ENCODE measurements at places on chromosomes 16 and 17. TPM values are rescaled to one million over a fixed set of nuclear protein-coding genes. Genes with fewer than 3 reads are reported as not detected.

GRCh38 chr17:80955078-80955477 is 36.6 kb upstream of the CHMP6 start:
- DNase-seq, result no peak
- H3K4me3 ChIP-seq, result no peak overlapping the region
- peaks cover 13% of the 10 kb centered on the region for H3K36me3 ChIP-seq
- peaks cover 25% of the 10 kb centered on the region for H3K4me1 ChIP-seq

DNA sequence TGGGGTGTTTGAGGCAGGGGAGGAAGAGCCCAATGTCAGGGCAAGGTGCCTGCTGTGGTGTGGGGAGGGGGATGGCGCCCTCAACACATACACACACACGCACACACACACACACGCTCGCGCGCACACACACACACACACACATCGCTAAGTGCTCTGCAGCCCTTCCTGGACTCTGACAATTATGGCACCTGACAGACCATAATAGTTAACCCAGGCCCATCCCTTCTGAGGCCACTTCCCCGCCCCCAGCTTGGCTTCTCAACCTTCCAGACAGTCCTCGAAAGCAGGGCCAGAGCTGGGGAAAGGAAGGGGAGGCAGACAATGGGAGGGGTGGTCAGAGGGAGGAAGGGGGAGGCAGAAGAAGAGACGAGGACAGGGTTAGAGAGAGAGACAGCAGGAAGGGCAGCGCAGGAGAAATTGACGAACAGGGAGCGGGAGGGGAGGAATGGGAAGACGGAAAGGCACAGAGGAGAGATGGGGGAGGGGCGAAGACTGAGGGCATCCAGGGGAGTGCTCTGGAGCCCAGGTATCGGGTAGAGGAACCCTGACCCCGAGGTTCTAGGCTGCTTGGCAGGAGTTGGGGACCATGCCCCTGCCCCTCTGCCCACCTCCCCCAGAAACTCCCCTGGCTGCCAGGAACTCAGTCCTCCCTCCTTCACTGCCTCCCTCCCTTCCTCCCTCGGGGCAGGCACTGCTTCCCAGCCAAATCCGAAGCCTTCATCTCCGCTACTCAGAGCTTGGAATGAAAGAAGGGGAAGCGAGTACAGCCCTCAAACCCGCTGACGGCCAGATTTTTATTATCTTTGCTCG is 4.0 kb downstream of the SRCIN1 start:
- H3K27ac ChIP-seq, result no peak overlapping the region
- peaks cover 60% of the 10 kb centered on the region for H3K27me3 ChIP-seq
- no peak for DNase-seq
- no peaks in the 10 kb centered on the region for H3K36me3 ChIP-seq

DNA sequence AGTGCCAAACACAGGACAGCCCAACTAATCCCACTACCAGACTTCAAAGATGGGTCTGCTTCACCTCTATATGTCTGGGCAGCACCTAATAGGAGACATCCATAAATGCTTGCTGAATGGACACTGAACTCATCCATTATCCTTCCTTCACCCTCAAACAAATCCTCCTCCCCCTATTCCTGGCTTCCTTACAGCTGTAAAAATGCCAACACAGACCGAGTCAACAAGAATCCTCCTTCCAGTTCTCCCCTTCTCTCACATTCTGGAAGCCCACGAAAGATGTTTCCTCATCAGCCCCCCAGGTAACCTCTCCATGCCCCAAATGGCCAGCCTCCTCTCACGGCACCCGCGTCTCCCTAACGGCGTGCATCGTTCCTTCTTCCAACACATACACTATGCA is 12.3 kb downstream of the PELP1 start:
- no peak overlapping the region for H3K4me3 ChIP-seq
- peaks cover 61% of the 10 kb centered on the region for H3K36me3 ChIP-seq
- H3K4me1 ChIP-seq, result peaks cover 11% of the 10 kb centered on the region
- H3K27ac ChIP-seq, result no peak overlapping the region
- DNase-seq, result no peak

- peak overlapping the region; percentile 100 for H3K4me3 ChIP-seq
- no peak for DNase-seq
- H3K27me3 ChIP-seq, result no peaks in the 10 kb centered on the region
- H3K27ac ChIP-seq, result peak overlapping the region; percentile 96
- H3K36me3 ChIP-seq, result peaks cover 80% of the 10 kb centered on the region
- H3K4me1 ChIP-seq, result peaks cover 61% of the 10 kb centered on the region
Observed at GRCh38 chr17:50146230-50146926, 4.1 kb downstream of the PPP1R9B start.

DNA sequence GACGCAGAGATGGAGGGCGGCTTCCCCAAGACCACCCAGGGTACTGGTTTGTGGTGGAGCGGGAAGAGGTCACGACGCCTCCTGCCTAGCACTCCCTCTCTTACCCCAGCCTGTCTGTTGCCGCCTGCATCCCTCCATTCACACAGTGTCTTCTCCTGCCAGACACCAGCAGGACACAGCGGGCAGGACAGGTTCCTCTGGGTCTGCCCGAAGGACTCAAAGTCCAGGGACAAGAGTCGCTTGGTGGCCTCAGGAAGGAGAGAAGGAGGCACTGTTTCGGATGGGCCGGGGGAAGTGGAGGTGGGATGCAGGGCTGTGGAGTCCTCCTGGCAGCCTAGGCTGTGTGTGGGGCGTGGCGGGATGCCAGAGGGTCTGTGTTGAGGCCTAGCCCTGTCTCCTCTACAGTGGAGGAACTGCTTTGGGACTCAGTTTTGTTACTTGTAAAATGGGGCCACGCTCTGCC is 19.6 kb upstream of the TNS4 start:
- no peak overlapping the region for H3K4me3 ChIP-seq
- DNase-seq, result no peak
- H3K27ac ChIP-seq, result no peak overlapping the region
- H3K27me3 ChIP-seq, result no peaks in the 10 kb centered on the region

DNA sequence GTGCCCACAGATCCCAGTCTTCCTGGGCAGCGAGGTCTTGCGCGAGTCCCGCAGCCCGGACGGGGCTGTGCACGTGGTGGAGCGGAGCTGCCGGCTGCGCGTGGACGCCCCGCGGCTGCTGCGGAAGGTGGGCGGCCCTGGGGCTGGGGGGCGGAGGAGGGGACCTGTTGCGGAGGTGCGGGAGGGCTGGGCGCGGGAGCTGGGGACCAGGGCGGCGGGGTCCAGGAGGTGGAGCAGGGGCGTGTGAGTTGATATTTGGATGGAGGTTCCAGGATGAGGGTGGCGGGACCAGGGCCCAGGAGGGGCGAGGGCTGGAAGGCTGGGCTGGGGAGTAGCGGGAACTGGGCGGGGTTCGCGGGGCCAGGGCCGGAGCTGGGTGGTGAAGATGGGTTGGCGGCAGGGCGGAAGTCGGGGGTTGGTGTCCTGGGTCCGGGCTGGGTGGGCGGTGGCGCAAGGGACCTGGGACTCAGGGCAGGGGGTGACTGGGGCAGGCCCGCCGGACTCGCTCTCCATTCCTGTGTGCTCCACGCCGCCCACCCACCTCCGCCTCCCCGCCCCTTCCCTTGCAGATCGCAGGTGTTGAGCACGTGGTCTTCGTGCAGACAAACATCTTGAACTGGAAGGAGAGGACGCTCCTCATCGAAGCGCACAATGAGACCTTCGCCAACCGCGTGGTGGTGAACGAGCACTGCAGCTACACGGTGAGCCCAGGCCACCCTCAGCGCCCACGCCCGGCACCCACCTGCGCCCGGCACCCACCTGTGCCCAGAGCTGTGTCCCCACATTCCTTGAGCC is 29.6 kb downstream of the SEC14L5 start:
- no peak for DNase-seq
- H3K27me3 ChIP-seq, result peaks cover 41% of the 10 kb centered on the region

GRCh38 chr16:1325673-1326371 is 7.6 kb upstream of the BAIAP3 start:
- H3K36me3 ChIP-seq, result peaks cover 35% of the 10 kb centered on the region
- H3K4me3 ChIP-seq, result no peak overlapping the region
- no peak for DNase-seq
- H3K27ac ChIP-seq, result no peak overlapping the region

DNA sequence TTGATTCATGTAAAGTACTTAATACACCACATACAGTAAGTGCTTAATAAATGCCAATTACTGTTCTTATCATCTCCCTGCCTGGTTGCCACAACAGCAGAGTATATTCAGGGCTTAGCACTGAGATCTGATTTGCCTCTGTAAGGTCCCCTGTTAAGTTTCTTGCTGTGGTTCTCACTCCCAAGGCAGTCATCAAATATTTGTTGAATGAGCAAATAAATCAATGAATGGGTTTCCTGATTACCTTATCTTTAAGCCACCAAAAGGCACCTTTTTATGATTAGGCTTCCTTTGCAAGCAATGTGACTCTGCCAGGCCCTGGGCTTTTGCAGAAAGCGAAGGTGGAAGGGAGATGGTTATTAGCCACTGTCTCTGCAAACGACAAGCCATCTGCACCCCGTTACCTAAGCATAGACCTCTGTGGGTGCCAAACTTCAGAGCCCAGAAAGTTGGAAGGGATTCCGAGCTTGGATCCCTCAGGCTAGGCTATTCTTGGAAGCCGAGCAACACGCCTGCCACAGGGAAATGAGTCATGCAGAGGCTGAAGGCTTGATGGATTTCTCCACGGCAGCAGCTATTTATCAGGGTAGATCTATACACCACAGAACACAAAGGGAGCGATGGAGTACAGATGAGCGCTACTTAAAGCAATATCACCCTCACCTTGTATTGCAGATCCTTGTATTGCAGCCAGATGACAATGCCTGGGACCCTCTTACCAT is 102.0 kb downstream of the GRIN2A start:
- peaks cover 17% of the 10 kb centered on the region for H3K27me3 ChIP-seq
- no peaks in the 10 kb centered on the region for H3K4me1 ChIP-seq
- no peaks in the 10 kb centered on the region for H3K36me3 ChIP-seq
- no peak overlapping the region for H3K4me3 ChIP-seq
- DNase-seq, result no peak

GRCh38 chr17:47633996-47634395 is 15.7 kb upstream of the KPNB1 start:
- H3K27ac ChIP-seq, result no peak overlapping the region
- H3K4me3 ChIP-seq, result no peak overlapping the region
- DNase-seq, result no peak

GRCh38 chr17:58391302-58391984 is 25.9 kb downstream of the RNF43 start:
- DNase-seq, result no peak
- H3K4me3 ChIP-seq, result no peak overlapping the region
- H3K27me3 ChIP-seq, result no peaks in the 10 kb centered on the region
- no peaks in the 10 kb centered on the region for H3K36me3 ChIP-seq

- H3K27me3 ChIP-seq, result no peaks in the 10 kb centered on the region
- H3K27ac ChIP-seq, result no peak overlapping the region
- DNase-seq, result no peak
- H3K4me1 ChIP-seq, result no peaks in the 10 kb centered on the region
- H3K36me3 ChIP-seq, result peaks cover 90% of the 10 kb centered on the region
Observed at GRCh38 chr16:69934044-69934443, 17.1 kb upstream of the CLEC18A start.

GRCh38 chr16:47309581-47310312 is 151.1 kb downstream of the ITFG1 start:
- H3K4me3 ChIP-seq, result no peak overlapping the region
- DNase-seq, result no peak
- peaks cover 17% of the 10 kb centered on the region for H3K4me1 ChIP-seq
- H3K36me3 ChIP-seq, result peaks cover 30% of the 10 kb centered on the region
- H3K27ac ChIP-seq, result no peak overlapping the region
- no peaks in the 10 kb centered on the region for H3K27me3 ChIP-seq

- peaks cover 8% of the 10 kb centered on the region for H3K4me1 ChIP-seq
- H3K27me3 ChIP-seq, result peaks cover 2% of the 10 kb centered on the region
- DNase-seq, result no peak
- peaks cover 5% of the 10 kb centered on the region for H3K36me3 ChIP-seq
- no peak overlapping the region for H3K4me3 ChIP-seq
- no peak overlapping the region for H3K27ac ChIP-seq
Observed at GRCh38 chr17:27654136-27654535, 23.1 kb downstream of the LGALS9 start.

- peaks cover 45% of the 10 kb centered on the region for H3K4me1 ChIP-seq
- peak overlapping the region; percentile 31 for H3K27ac ChIP-seq
Observed at GRCh38 chr17:79944251-79944812, 91.3 kb downstream of the TBC1D16 start.

- DNase-seq, result no peak
- no peaks in the 10 kb centered on the region for H3K36me3 ChIP-seq
- no peak overlapping the region for H3K4me3 ChIP-seq
- no peaks in the 10 kb centered on the region for H3K4me1 ChIP-seq
Observed at GRCh38 chr17:72206376-72206775, 85.6 kb downstream of the SOX9 start.

- H3K4me3 ChIP-seq, result peak overlapping the region; percentile 70
- peaks cover 78% of the 10 kb centered on the region for H3K36me3 ChIP-seq
- DNase-seq, result no peak
- peak overlapping the region; percentile 93 for H3K27ac ChIP-seq
- peaks cover 87% of the 10 kb centered on the region for H3K4me1 ChIP-seq
- H3K27me3 ChIP-seq, result no peaks in the 10 kb centered on the region
Observed at GRCh38 chr17:75319904-75320691, 30.9 kb upstream of the SLC25A19 start.

DNA sequence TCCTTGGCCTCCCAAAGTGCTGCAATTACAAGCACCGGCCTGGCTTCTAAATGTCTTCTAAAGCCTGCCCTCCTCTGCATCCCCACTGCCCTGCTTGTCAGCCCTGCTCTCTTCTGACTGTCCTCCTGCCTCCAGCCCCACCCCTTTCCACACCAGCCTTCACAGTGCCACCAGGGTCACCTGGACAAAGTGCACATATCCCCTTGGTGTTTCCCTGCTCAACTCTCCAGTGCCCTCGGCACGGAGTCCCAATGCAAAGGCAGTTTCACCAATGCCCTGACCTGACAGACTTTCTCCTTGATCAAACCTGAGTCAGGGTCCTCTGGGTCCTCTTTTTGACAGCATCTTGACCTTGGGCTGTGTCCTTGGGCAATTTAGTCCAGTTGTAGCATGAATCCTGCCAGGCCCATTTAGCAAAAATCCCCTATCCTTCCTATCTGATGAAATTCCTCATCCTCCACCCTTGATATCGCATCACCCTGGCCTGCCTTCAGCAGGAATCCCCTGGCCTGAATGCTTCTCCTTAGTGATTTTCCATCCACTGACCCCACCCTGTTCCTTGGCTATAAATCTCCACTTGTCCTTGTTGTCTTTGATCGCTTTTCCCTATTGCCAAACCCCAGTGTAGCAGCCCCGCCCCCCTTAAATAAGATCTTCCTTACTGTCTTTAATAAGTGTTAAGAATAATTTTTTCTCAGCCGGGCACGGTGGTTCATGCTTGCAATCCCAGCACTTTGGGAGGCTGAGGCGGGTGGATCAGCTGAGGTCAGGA is 42.7 kb upstream of the ETV4 start:
- DNase-seq, result no peak
- H3K36me3 ChIP-seq, result no peaks in the 10 kb centered on the region
- H3K4me3 ChIP-seq, result no peak overlapping the region
- peaks cover 5% of the 10 kb centered on the region for H3K4me1 ChIP-seq
- no peaks in the 10 kb centered on the region for H3K27me3 ChIP-seq
- H3K27ac ChIP-seq, result no peak overlapping the region

- peaks cover 4% of the 10 kb centered on the region for H3K4me1 ChIP-seq
- no peaks in the 10 kb centered on the region for H3K36me3 ChIP-seq
- H3K27ac ChIP-seq, result no peak overlapping the region
- H3K27me3 ChIP-seq, result peaks cover 17% of the 10 kb centered on the region
- no peak for DNase-seq
Observed at GRCh38 chr17:14545156-14545906, 244.4 kb downstream of the HS3ST3B1 start.

The TEX19 gene
- not detected for total RNA-seq

The NKD1 gene
- total RNA-seq, result 1.5 TPM

The APOBR gene
- 3.2 TPM for total RNA-seq

The NR1D1 gene
- 5.5 TPM for total RNA-seq

The VPS4A gene
- total RNA-seq, result 41.7 TPM

The SPNS1 gene
- total RNA-seq, result 29.2 TPM

The PPM1E gene
- 0.02 TPM for total RNA-seq

The CD300H gene
- not detected for total RNA-seq

The DUS1L gene
- total RNA-seq, result 134 TPM

The CCDC57 gene
- 56.6 TPM for total RNA-seq

The STXBP4 gene
- total RNA-seq, result 6.9 TPM

The NBR1 gene
- 42.2 TPM for total RNA-seq

The KAT2A gene
- total RNA-seq, result 33.4 TPM

The ST3GAL2 gene
- 51.5 TPM for total RNA-seq

The MAFG gene
- total RNA-seq, result 27.9 TPM
